ENCODE measurements at places on chromosomes 6 and 20.
A peak's percentile ranks its signal among the peaks of the same experiment; 100 is the strongest.

DNA sequence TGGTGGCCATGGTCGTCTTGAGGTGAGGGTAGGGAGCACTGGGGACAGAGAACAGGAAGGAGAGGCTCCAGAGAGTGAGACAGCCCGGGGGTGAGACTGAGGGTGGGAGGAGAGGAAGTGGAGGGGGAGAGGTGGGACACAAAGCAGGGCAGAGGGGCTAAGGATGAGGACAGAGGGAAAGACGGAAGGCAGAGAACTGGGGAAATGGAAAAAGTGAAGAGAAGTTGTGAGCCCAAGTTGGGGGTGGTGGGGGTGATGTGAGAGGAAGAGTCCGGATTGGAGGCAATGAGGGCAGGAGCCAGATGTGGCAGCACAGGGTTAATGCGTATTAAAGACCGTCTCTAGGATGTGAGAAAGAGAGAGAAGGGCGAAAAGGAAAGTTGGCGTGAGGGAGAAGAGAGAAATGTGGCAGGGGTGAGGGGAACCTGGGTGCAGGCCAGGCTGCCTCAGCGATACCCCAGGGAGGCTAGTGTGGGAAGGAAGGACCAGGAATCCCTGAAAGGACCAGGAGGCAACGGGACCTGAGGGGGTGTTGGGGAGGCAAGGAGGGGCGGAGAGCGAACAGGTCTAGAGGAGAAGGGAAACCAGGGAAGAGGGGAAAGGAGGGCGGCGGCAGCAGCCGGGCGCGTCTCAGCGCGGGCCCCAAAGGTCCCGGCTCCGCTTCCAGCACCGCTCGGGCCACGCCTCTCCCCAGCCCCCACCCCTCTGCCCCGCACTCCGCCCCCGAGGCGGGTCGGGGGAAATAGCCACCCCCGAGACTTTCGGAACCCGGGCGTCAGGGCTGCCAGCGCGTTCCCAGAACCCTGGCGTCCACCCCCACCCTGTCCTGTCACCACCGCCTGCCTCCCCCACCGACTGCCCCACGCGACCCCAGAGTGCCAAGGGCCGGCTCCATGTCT, at the start of gene PPP1R18:
PPP1R18 (minus strand) TSS at position 637 of the 899 bp plus-strand sequence; CDS start at position 10, 627 bp downstream.
- no peak for DNase-seq

- no peak for DNase-seq
Measured at GRCh38 chr6:157991067-157991432, 9.4 kb downstream of the SYNJ2 start.

- DNase-seq = no peak
Measured at GRCh38 chr20:50328996-50329898, 138.6 kb downstream of the CEBPB start.

- no peak for DNase-seq
Measured at GRCh38 chr6:4637691-4638433, 138.3 kb upstream of the CDYL start.

GRCh38 chr6:76441875-76442274, 369.4 kb upstream of the IMPG1 start:
- no peak for DNase-seq

DNA sequence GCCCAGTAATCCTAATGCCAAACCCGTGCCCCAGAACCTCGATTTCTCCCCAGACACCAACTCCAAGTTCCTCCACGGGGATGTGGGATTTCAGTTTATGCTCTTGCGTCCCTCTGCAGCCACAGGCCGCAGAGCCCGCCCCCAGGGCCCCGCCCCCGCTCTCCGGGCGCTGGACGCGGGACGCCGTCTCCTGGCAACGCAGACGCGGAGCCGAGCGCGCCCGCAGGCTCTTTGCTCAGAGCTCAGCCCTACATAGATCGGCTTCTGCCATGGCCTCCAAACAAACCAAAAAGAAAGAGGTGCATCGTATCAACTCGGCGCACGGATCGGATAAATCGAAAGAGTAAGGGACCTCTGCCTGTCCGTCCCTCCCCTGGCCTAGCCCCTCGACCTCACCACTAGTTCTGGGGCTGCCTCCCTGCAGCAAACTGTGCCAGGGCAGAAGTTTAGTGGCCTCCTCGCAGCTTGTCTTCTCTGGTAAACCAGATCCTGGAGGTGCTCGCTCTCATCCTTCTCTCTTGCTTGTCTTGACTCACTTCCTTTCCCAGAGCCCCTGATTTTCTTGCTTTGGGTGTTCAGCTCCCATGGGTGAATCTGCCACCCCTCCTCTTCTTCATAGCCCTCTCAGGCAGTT, at the start of gene ADGB:
ADGB (plus strand) TSS at position 201 of the 634 bp plus-strand sequence; CDS start at position 270, 69 bp downstream.
- no peak for DNase-seq

DNA sequence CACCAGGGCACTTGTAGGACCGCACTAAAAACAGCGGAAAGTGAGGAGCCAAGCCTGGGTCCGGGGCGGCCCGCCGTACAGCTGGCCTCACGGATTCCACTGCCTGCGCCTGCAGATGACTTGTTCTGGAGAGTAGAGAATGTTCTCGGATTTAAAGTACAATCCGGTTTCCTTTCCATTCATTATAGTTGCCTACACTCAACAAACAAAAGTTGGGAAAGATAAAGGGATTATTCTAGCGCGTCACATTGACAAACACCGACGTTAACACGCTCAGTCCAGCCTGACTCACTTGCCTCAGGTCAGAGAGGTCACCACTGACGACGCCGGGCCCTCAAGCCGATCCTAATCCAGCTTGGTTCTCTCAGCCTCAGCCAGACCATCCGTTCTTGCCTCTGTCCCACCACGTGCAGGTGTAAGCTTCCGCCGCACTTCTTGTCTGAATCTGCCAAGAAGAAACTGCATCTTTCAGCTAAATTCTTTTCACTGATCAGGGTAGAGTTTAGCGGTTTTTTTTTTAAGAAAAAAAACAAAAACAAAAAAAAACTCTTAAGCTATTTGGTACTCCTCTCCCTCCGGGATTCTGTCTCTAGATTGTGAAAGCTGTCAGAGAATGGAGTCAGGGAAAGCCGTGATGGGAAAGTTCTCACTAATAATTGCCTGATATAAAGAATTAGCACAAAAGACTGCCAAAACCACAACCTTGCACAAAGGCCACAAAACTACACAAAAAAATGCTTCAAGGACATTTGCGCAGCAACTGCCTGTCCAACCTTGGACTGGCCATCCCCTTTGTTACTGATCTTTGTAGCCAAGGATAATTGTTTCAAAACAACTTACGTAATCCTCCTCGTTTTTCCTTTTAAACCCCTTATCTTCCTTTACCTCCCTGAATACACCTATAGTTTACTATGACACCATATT, 1.1 kb upstream of the PHF10 start:
- DNase-seq = peak; percentile 40

DNA sequence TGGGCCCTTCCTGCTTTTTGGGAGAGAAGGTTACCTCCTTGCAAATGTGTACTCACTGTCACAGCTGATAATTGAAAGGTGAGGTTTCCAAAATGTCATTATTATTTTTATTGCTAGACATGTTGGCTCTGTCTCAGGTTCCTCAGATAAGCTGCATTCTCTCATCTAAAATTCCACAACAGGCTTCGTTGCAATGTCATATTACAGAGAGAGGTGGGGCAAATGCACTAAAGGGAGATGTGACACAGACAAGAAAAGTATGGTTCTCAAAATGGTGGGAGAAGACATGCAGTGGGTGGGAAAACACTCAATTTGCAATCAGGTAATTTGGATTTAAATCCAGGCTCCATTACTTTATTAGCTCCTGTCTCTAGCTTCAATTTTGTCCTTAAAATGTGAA, 256.4 kb upstream of the POU3F2 start:
- DNase-seq = no peak

DNA sequence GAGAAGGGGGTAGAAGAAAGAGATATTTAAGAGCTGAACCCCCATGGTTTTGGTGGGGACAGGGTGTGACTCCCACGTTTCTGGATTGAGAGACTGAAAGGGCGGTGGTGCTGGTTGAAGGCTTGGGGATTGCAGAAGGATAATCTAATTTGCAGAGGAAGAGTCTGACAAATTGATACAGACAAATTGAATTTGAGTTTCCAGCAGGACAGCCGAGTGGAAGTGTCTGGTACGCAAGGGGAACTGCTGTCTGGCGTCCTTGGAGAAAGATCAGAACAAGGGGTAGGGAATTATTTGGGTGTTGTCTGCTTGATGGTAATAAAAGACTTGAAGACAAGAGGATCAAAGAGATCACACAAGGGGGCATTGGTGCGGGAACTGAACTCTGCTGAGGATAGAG, 40.5 kb upstream of the MDGA1 start:
- DNase-seq = no peak

DNA sequence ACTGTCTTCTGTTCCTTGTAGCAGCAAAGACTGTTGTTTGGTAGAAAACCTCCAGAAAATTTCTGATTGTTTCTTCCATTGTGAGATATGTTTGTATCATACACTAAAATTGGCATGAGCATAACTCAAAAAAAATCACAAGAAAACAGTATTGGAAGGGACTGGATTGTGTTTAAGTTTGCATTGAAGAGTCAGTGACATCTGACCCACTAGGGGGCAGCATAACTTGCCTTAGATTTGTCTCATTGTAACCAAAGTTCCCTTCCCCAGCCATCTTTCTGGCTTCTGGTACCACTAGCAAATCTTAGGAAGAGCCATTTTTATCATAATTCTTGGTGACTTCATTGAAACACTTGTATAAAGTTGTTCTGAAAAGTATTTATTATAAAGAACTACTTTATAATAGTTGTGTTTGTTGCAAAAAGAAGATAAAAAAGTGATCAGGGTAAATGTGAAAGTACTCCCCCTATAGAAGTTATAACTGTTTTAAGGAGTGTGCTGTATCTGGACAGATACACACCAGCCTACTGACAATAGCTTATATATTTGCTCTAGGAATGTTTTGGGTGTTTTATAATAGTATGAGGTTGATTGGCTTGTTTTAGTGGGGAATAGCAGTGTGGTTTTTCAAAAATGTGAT, 7.7 kb downstream of the CSTF1 start:
- DNase-seq = peak; percentile 11

GRCh38 chr20:41228858-41229257, 88.7 kb downstream of the ZHX3 start:
- DNase-seq = no peak

- DNase-seq = no peak
Measured at GRCh38 chr6:130515306-130515705, 149.5 kb downstream of the TMEM200A start.

GRCh38 chr20:54221996-54222890, 14.4 kb downstream of the PFDN4 start:
- no peak for DNase-seq

DNA sequence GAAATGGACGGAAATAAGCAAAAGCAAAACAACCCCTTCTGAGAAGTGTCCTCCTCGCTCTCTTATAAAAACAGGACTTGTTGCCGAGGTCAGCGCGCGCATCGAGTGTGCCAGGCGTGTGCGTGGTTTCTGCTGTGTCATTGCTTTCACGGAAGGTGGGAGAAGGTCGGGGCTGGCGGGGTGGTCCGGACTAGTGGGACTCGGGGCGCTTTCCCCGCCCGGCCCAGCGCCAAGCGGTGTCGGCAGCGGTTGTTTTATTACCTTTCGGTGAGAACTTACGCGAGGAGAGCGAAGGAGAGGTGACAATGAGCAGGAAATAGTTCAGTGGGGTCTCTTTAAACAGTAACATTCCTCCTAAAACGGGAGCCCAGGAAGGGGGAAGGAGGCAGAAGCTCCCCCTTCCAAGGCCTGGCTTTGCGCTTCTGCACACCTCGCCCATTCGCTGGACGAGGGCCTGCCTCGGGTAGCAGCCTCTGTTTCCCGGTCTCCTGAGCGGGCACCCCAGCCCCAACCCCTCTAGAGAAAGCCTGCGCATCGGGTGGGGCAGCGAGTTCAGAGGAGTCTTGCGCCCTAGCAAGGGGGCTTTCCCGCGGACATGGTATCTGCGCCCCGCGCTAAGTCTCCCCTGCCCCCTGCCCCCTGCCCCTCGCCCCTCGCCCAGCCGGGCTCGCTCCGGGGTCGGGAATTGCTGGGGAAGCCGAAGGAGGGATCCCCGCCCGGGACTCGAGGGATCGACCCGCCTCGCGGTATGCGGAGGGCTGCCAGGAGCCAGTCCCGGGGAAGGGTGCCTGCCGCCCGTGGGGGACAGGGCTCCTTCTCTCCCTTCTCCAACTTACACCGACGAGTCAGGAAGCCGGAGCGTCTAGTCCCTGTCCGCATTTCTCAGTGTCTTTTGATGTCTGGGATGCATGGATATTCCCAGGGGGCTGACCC, 1.2 kb upstream of the TBXT start:
- DNase-seq = no peak
